ENCODE measurements at places on chromosomes 5 and 9. TPM values are rescaled to one million over a fixed set of nuclear protein-coding genes. Genes with fewer than 3 reads are reported as not detected.

Gene ADAMTS19
- total RNA-seq, result 11.3 TPM

DNA sequence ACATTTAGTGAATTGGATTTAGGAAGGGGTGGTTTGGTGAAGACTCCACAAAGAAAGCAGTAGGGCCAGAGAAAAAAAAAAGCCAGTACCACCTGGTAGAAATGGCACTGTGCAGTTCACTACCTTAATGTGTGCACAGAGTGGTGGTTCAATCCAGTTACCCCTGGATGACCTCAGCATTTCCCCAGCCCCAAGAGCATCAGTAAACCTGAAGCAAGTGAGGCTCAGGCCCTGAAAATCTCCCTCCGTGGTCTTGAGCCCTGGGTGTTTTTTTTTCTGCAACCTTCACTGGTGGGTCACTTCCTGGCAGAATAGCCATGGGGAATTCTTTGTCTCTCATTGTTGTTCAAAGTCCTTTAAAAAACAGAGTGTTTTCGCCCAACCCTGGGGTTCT is 202.9 kb downstream of the GADD45G start:
- ATAC-seq, result no peak

DNA sequence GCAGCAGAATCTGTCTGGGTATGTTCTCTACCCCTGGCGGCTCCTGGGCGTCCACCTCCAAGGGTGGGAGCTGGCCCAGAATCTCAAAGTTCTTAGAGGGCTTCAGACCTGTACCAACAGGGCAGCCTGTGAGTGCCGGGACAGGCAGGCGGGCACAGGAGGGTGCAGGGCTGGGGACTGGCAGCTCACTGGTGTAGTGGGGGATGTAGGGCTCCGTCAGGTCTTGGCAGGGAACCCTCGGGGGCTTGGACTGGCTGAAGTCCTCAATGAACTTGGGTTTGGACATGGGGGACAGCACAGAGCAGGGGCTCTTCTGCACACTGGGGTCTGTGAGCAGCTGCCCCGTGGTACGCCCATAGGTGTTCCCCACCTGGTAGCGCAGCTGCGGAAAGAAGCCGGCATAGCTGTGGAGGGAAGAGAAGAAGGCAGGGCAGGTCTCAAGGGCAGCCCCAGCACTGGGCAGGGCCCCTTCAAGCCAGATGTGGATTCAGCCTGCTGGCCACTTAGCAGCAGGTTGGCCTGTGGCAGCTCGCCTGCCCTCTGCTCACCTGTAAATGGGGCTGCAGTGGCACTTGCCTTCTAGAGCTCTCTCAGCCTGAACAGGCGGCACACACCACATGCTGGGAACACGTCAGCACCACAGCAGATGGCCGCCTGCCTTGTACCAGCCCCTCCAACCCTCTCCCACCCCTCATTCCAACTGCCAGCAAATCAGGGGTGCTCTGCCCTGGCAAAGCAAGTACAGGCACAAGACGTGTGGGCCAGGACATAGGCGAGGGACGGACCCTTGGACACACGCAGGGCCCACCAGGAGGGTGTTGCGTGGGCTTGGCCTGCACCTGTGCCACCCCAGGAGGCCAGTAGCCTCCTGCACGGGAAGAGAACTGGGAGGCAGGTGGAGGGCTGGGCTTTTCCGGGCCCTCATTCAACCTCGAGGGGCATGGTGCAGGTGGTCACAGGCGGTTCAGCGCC is 4.6 kb downstream of the TUBB4B start:
- ATAC-seq, result no peak

- ATAC-seq, result no peak
These were observed 62.7 kb downstream of the MRPS30 start for GRCh38 chr5:44871401-44871800.
